EL (cell line): ENCODE measurements at places on chromosomes 4 and X.

DNA sequence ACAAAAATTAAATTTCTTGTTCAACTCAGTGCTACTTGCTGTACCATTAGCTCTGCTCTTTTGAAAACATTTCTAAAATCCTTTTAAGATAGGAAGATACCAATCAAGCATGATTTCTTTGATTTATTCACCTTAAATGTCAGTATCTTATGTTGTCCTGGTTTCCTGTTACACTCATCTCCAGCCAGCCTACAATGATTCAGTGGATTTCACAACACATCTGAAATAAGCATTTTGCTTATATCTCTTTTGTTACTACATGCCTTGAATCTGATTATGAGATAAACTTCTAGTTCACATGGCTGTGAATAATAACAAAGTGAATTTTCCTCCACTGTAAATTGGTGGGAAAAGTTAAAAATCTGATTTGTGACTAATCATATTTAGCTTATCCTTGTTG lies 112.5 kb upstream of the BMP3 start:
- DNase-seq, result no peak

- DNase-seq, result peak; percentile 50
These were observed 71.3 kb upstream of the ANKRD50 start for GRCh38 chr4:124783847-124784246.

GRCh38 chrX:21509912-21510311 lies 135.7 kb downstream of the CNKSR2 start:
- peak; percentile 0 for DNase-seq

DNA sequence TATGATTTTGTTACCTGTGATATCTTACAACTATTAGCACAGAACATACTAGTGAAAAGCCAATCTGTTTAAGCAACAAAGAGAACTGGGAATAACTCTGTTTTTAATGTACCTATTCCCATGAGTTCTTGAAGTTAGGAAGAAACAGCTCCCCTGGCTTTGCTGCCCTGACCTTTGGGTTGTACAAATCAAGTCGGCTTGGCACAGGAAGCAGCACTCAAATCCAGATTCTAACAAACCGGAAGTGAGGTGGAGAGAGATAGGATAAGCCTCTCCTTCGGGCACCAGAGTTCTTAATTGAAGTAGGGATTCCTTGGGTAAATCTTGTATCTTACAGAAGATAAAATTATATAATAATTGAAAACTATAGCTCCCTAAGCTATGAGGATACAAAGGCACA lies 144.8 kb upstream of the CPEB2 start:
- DNase-seq, result no peak

DNA sequence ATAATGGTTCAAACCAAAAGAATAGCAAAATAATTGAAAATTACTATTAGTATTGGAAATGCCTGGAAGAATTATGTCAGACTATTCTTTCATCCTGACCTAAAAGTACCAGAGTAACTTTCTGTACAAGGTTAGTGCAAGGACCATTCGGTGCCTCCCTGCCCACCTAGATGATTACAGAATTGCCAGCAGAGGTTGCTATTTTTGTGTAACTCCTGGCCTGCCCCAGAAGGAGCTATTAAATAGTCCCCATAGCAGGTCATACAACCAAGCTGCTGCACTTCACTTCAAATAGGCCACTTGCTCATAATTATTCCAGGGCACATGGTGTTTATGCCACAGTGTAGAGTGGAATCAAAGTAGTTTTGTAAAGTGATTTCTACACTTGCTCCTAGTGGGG lies 831.1 kb upstream of the PABPC4L start:
- DNase-seq, result no peak

GRCh38 chr4:128718768-128719167 lies 90.7 kb upstream of the JADE1 start:
- DNase-seq, result peak; percentile 72

- no peak for DNase-seq
These were observed 472.0 kb downstream of the IQCM start for GRCh38 chr4:149343614-149344013.

DNA sequence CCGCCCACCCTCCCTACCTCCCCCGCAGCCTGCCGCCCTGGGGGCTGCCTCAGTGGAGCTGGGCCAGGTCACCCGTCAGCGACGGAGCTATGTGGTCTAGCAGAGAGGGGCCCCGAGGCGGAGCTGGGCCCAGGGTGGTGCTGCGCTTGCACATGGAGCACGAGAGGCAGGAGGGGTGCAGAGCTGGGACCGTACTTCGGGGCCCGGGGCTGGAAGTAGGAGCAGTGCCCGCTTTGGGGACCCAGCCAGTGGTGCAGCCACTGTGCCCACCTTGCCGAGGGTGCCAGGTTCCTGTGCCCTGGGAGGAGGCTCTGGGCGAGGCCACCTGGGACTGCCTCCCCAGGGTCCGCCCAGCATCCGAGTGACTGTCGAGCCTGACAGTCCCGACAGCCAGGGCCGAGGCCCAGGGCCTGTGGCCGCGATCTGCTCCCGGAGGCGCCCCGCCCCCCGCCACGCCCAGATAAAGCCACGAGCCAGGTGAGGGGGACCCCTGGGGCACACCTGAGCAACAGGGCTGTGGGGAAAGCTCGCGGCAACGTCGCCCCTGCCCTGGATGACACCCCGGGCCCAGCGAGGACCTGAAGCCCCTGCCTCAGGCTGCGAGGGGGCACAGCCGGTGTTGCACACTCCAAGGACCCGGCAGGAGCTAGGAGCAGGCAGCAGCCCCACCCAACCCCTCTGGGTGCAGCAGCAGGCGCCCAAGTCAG lies 117.5 kb downstream of the DNAAF6 start:
- DNase-seq, result no peak

GRCh38 chrX:112636288-112636687 lies 43.5 kb downstream of the LHFPL1 start:
- no peak for DNase-seq

DNA sequence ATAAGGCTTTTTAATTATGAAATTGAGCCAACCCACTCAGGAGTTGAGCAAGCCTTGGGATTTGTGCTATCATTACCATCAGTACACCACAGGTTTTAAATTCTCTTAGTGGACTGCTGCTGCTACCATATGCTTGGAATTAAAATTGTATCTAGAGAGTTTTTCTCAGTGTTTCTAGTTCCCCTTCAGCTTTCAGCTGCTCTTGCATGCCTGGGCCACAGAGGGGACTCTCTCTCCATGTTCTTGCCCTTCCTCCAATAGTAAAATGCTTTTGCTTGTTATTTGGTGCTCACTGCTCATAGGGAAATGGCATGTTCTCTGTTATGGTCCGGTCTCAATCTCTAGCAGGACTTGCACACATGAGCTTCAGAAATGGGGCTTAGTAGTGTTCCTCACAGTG lies 101.9 kb downstream of the IGSF1 start:
- DNase-seq, result no peak

GRCh38 chrX:6292599-6292998 lies 63.9 kb upstream of the NLGN4X start:
- no peak for DNase-seq

- DNase-seq, result no peak
These were observed 4.5 kb downstream of the CXXC4 start for GRCh38 chr4:104490096-104490769.

DNA sequence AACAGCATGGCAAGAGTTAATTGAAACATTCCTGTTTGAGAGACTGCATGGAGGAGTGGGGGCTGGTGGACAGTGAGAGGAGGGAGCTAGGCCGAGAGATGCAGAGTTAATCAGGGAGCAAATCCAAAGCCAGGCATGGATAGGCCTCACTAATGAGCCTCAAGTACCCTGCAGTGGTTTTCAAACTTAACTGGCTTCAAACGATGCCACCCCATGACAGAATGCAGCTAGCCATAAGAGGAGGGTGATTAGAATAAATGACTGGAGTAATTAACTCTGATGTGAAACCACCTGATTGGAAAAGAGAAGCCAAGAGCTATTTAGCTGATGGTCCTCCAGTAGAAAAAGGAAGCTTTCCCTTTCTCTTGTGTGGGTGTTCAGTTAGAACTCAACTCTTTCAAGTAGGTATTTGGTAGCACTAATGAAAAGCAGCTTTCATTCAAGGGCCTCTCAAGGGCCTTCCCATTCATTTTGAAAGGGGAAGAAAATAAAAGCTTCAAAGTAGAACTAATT lies 215.4 kb upstream of the MAB21L2 start:
- no peak for DNase-seq

DNA sequence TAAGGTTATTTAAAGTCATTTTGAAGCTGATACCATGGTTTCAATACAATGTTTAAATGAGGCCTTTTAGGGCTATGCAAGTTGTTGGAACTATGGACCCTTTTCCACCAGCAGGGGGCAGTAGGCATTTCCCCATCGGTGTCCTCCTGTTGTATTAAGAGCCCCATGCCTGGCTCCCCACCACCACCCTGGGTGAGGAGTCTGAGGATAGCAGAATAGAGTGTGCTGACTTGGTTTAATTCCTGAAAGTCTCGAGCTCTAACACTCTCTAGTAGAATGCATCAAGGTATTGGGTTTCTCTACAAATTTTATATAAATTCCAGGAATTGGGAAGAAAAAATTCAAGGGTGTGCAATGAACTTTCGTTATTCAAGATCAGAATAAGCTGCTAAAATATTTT lies 234.8 kb upstream of the JADE1 start:
- DNase-seq, result peak; percentile 53

DNA sequence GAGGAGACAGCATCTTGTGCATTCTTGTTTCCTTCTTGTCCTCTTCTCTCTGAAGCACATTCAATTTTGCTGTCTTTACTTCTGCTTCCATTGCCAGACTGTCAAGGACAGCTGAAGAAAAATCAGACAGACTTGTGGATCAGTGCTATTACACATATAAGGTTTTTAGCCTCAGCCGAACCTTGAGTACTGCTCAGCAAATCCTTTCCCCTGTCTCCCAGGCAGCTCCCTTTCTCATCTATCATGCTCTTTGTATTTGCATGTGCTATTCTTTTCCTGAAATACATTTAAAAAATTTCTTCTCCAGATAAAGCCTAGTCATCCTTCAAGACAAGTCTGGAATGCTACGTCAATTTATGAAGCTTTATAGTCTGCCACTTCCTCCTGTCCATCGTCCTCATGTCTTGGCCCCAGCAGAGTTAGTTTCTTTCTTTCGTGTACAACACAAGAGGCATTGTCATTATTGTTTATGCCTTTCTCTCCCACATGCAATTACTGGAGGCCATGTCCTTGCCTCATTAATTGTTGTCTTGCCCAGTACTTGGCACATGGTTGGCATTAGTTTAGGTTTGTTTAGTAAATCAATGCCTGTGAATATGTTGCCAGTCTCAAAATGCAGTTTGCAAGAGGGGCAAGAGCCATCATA lies 45.1 kb downstream of the ADGRL3 start:
- DNase-seq, result no peak

DNA sequence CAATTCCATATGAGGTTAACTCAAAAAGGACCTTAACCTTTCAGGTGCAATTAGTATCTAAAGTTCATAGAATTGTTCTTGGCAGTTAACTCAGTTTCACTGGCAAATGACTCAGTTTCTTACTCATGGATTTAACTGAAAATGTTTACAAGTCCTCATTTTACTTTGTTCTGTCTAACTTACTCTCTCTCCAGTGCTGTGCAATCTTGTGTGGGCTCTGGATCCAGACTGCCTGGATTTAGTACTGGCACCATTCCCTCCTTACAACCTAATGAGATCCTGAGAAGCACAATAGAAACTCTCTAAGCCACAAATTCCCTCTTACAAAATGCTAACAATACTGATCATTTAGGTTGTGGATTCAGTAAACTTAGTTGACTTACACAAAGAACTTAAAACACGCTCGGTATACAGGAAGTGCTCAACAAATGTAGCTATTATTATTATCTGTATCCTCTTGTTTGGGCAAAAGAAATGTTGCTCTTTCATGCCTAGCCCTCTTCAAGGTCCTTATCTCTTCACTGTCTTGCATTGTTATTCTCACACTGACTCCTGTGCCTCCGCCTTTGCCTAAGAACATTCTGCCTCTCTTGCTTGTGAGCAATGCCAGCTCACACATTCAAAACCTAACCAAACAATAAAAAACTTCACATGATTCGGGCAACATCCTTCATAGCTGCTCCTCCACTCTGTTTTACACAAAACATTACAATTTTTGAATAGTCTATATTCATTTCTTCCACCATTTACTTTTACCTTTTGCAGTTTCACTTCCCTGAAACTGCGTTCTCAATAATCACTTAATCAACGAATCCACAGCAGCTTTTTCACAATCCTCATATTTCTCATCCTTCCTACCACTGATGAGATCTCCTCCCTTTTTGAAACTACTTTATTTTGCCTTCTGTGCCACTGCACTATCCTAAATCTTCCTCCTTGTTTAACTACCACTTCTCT lies 91.8 kb downstream of the PDE5A start:
- peak; percentile 13 for DNase-seq

- DNase-seq, result no peak
These were observed 30.9 kb upstream of the CDKN2AIP start for GRCh38 chr4:183413234-183414200.

- peak; percentile 59 for DNase-seq
These were observed 701.0 kb upstream of the PITX2 start for GRCh38 chr4:111323916-111324315.

DNA sequence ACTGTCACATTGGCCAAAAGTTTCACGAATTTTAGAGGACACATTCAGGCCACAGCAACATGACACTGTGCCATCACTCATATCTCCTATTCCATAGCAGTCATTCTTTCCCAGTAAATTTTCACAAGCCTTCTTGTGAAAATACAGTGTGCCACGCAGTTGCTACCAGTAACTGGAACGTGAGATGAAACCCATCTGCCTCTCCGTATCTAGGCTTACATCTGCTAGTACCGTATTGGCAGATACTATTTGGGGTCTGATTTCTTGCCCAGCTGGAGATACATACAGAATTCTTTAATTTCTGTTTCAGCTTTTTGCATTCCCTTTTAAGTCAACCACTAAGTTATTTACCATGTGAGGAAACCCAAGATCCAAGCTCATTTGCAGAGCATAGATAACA lies 8.7 kb upstream of the FAM241A start:
- no peak for DNase-seq

DNA sequence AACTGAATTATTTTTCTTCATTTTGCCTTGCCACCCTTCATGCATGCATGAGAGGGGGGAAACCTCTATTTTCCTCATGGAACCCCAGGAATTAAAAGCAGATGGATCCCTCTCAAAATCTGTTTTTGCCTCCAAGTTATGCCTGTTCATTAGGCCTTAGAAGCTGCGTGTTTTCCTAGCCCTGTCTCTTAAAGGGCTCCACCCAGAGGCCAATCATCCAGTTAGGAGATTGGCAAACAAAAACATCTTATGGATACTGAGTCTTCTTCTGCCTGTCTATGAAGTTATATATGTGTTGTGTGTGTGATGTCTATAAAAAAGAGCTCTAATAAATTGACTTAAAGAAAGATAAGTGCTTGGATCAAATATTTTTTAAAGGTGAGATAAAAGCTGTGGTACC lies 142.9 kb downstream of the ANAPC10 start:
- no peak for DNase-seq

- DNase-seq, result no peak
These were observed 1.1 kb downstream of the LAGE3 start for GRCh38 chrX:154477891-154478477.

DNA sequence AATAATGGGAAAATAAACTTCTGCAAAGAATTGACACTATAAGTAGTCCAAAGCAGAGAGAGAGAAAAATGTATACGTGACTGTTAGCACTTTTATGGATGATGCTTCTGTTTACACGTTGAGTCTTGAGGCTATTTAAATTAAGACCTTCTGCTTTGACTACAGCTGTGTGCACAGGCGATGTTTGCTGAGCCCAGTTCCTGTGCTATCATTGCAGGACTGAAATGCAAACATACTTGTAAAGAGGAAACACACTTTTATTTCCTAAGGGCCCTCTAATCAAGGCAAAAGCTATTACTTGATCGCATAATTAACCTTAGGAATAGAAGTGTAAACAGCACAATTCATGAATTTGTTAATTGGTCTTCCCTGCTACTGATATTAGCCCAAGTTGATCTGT lies 226.9 kb downstream of the FBXW7 start:
- DNase-seq, result no peak

- DNase-seq, result no peak
These were observed 199.1 kb upstream of the CXorf66 start for GRCh38 chrX:140164391-140164790.

GRCh38 chrX:149493567-149494562 lies 11.2 kb downstream of the IDS start:
- DNase-seq, result peak; percentile 24
